ENCODE measurements at places on chromosomes 12 and 14.

- no peak for DNase-seq
Measured at GRCh38 chr14:20578784-20579502, 8.9 kb downstream of the RNASE11 start.

DNA sequence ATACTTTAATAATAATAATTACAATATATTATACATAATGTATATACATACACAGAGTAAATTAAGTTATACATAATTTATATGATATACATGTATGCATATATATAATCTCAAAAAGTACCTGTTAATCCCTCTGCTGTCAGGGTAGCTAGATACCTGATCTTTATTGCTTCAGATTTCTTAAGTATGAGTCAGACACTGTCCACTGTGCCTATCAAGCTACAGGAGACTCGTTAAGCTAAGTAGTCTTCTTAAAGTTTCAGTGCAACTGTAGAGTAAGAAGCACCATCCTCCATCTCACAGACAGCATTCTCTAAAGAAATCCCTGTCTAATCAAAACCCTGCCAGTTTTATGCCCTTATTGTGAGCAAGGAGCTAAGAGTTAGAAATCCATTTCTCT lies 428.7 kb downstream of the RERGL start:
- no peak for DNase-seq

DNA sequence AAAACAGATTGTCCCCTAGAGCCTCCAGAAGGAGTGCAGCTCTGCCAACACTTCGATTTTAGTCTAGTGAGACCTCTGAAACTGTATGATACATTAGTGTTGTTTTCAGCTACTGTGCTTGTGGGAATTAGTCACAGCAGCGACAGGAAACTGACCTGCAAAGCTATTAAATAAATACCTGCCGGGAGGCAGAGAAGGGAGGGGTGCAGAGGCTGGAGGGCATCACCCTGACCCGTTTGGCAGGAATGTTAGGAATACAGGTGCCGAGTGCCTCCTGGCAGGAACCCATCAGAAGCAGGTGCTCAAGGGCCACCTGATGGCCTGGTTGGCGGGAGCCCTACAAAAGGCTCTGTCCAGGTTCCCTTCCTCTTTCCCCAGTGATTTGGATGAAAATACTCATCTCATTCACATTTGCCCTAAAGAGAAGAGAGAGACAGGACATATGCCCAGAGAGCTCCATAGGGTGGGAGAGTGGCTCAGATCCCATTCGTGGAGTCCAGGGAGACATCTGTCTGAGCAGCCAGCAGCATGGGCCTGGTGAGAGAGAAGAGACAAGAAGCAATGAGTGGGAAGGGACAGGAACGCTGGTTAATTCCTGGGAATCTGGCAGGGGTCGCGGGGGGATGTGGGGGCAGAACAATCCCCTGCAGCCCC lies 44.6 kb downstream of the C14orf132 start:
- no peak for DNase-seq

- DNase-seq, result no peak
Measured at GRCh38 chr14:50230401-50230700, 1.0 kb downstream of the SOS2 start.

DNA sequence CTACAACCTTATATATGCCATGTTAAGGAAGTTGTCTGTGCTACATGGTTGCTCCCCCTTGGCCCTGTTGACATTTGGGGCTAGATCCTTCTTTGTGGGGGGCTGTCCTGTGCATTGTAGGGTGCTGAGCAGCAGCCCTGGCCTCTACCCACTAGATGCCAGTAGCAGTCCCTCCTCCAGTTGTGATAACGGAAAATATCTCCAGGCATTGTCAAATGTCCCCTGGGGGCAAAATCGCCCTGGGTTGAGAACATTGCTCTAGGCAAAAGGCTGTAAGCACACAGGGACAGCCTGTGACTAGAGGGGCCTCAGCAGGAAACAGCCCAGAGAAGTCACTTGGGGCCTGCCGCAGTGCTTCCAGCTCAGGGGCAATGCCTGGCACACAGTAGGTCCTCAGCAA lies 1100.3 kb downstream of the BCL11B start:
- no peak for DNase-seq

GRCh38 chr12:3272958-3273357 lies 195.8 kb downstream of the TSPAN9 start:
- DNase-seq, result no peak

- DNase-seq, result no peak
Measured at GRCh38 chr12:9755567-9755966, 5.1 kb downstream of the CD69 start.

GRCh38 chr12:31267966-31268365 lies 58.0 kb downstream of the SINHCAF start:
- peak; percentile 91 for DNase-seq

GRCh38 chr14:47346849-47347248 lies 328.6 kb downstream of the MDGA2 start:
- no peak for DNase-seq

- DNase-seq, result no peak
Measured at GRCh38 chr14:67492538-67492937, 4.0 kb upstream of the TMEM229B start.

- peak; percentile 50 for DNase-seq
Measured at GRCh38 chr12:26062566-26062965, 62.3 kb downstream of the BHLHE41 start.
